ENCODE measurements at places on chromosomes 7 and 10.

GRCh38 chr10:266974-267425 is 131.7 kb downstream of the ZMYND11 start:
- DNase-seq, result no peak

DNA sequence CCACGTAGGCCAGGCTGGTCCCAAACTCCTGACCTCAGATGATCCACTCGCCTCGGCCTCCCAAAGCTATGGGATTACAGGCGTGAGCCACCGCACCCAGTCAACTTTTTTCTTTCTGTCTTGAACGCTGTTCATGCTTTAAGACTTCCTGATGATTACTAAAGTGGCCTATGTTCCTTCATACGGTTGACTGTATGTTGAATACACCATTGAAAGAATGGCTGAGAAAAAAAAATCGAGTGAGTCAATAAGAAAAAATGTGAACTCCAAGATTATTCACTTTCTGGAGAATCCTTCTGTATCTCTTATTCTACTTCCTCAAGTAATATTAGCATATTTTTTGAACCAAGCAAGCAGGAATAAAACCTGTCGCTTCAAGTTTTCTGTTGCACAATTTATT is 955.0 kb downstream of the GATA3 start:
- DNase-seq, result no peak

GRCh38 chr7:139711991-139712743 is 65.6 kb downstream of the HIPK2 start:
- no peak for DNase-seq

- no peak for DNase-seq
Measured at GRCh38 chr7:142811154-142811737, 40.5 kb downstream of the PRSS2 start.

GRCh38 chr10:98316661-98317060 is 48.7 kb upstream of the LOXL4 start:
- no peak for DNase-seq

DNA sequence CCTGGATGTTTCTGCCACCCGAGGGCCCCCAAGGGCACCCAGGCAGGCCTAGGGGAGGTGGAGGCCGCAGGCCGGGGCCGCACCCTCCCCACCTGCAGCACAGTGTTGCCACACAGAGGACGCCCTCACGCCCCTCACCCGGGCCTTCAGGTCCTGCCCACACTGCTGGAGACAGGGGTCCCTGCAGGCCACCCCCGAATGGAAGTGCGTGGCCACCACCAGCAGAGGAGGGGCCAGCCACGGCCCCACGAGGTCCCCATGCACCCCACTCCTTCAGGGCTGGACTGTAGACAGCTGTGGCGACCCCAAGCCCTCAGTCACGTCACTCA is 35.4 kb downstream of the ADAP1 start:
- DNase-seq, result no peak

DNA sequence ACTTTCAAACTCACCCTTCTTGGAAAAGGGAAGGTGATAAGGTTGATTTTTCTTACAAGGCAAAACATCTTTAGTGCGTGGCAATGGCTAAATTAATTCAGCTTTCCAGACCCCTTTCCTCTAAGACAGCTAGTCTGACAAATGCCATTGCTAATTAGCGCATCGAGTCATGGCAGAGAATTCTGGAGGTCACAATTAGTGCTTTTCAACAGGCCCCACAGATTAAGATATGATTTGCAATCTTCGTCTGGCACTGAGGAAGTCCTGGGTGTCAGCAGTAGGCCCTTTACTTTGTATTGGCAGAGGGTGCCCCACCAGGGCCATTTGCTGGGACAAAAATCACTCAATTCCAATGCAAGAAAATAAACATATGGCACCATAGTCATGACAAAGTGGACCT is 189.2 kb upstream of the AGK start:
- DNase-seq, result no peak

DNA sequence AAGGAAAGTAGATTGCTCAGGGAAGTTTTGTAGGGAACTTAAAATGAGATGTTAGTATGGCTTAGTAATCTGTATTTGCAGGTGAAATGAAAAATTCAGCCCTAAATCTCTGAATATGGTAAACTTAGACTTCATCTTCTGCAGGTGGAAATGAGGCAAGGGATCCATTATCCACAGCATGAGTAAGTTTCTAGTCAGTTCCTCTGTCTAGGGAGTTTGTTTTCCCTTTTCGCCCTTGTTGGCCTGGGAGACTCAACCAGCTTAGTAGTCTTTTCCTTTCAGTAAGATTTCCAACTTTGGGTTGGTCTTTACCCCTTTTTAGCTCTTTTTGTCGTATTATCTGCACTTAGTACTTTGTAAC is 65.6 kb downstream of the ZEB1 start:
- no peak for DNase-seq

- no peak for DNase-seq
Measured at GRCh38 chr7:42137941-42138340, 99.1 kb downstream of the GLI3 start.

DNA sequence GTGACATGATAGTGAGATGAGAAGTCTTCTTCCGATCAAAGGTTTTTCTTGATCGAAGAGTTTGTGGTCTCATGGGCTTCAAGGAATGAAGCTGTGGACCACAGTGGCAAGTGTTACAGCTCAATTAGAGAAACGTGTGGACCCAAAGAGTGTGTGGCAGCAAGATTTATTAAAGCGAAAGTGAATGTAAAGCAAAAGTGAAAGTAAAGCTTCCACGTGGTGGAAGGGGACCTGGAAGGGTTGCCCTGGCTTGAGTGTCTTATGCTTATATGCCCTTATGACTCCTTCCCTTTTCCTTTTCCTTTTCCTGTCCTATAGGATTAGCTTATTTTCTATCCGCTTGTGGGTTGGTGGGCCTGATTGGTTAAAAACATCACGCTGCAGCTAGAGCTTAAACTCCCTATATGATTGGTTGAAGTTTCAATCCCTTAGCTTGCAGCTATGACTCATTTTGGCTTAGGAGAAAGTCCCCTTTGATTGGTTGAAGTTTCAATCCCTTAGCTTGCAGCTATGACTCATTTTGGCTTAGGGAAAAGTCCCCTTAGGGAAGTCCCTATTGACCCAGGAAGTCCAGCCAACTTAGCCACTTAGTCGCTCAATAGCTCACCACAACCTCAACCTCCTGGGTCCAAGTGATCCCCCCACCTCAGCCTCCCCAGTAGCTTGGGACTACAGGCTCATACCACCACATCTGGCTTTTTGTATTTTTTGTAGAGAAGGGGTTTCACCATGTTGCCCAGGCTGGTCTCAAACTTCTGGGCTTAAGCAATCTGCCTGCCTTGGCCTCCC is 34.7 kb downstream of the MRPS24 start:
- DNase-seq, result no peak

DNA sequence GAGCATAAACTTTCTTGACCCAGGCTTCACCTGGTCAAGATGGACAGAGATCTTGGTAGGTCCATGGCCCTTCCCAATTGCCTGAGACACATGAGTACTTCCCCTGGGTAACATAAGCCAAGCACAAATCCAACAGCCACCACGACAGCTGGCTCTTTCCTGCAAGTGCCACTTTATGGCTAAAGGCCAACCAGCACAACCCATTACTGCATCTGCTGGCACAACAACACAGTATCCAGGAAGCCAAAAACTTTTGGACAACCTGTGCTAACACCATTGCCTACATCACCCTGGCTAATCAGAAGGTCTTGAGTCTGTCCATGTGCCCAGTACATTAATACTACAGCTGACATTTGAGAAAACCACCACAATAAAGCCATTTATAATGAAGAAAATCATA is 548.0 kb upstream of the SEMA3D start:
- DNase-seq, result no peak

GRCh38 chr10:7933262-7933661 is 115.0 kb downstream of the TAF3 start:
- DNase-seq, result no peak

DNA sequence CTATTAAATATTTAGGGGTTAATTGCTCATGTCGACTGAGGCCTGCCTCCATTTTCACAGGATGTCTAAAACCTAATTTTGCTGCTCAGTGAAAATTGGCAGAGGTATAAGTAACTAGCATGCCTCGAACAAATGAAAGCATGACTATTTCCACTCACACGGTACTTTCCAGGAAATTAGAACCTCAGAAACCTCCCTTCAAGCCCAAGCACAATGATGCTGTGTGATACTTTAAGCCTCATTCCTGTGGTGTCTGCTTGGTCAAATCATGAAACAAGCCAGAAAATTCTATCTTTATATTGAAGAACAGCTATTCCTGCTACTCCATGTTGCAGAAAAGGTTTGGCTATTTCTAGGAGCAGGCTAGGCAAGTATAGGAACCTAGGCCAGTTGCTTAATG is 203.0 kb downstream of the SORCS3 start:
- no peak for DNase-seq

- DNase-seq, result no peak
Measured at GRCh38 chr7:97973206-97973658, 16.8 kb downstream of the OCM2 start.

- no peak for DNase-seq
Measured at GRCh38 chr7:50791938-50792341, 9.2 kb upstream of the GRB10 start.

GRCh38 chr10:97889461-97890265 is 40.0 kb downstream of the GOLGA7B start:
- DNase-seq, result no peak

DNA sequence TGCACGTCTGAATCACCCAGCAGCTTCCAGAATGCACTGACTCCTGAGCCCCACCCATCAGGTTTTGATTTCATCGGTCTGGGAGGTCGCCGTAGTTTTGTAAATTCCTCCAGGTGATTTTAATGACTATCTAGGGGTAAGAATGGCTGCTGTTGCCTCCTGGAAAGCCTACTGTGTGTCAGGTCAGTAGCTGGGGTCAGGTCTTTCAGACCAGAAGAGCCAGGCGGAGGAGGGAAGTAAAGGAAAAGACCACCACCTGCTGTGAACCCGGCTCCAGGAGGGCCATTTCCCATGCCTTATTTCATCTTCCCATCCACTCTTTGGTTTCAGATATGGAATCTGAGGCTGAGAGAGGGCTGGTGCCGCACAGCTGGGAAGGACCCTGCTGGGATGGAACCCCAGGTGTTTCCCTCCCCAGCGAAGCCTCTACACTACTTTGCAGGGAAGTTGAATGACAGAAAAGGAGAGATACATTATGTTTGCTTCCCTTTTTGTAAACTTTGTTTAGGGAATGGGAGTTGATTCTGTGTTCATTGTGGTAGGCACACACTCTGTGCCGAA is 19.8 kb downstream of the ADAMTS14 start:
- no peak for DNase-seq

GRCh38 chr7:30403477-30403876 is 75.1 kb downstream of the NOD1 start:
- DNase-seq, result no peak

GRCh38 chr10:14299556-14299955 is 31.2 kb downstream of the FRMD4A start:
- DNase-seq, result no peak

- no peak for DNase-seq
Measured at GRCh38 chr7:108634036-108634435, 64.4 kb downstream of the DNAJB9 start.

GRCh38 chr10:126977216-126977615 is 72.0 kb downstream of the DOCK1 start:
- DNase-seq, result no peak

- no peak for DNase-seq
Measured at GRCh38 chr10:110215286-110216170, 8.1 kb downstream of the MXI1 start.

- no peak for DNase-seq
Measured at GRCh38 chr7:84997626-84998025, 189.2 kb downstream of the SEMA3D start.

DNA sequence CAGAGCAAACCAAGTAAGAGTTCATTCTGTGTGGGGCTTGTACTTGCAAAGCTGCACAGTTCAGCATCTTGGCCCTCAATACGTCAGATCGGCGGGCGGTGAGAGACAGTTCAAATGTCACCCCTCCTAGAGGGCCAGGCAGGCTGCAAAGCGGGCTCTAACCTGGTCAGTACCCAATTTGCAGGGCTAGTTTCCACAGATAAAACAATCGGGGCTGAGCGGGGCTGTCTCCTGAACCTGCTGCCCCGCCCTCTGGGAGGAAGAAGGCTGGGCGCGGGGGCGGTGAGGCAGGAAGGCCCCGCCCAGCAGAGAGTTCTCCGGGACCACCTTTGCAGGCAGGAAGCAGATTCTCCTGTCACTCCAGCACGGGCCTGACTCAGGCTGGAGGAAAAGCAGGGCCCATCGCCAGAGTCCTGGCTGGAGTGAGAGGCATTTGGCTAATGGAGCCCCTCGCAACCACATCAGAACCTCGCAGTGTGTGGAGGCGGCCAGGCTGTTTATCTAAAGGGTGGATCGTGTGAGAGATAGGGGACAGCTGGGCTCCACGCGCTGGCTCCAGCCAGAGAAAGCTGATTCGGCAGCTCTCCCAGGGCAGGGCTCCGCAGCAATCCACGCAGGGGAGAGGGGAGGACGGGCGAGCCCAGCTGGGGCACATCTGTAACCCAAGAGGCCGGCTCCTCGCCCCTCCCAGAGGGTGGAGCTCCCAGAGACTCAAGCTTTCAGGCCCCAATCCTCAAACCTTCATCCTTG is 83.1 kb downstream of the SH3PXD2A start:
- no peak for DNase-seq

GRCh38 chr7:1692515-1693418 is 22.7 kb downstream of the ELFN1 start:
- DNase-seq, result no peak

DNA sequence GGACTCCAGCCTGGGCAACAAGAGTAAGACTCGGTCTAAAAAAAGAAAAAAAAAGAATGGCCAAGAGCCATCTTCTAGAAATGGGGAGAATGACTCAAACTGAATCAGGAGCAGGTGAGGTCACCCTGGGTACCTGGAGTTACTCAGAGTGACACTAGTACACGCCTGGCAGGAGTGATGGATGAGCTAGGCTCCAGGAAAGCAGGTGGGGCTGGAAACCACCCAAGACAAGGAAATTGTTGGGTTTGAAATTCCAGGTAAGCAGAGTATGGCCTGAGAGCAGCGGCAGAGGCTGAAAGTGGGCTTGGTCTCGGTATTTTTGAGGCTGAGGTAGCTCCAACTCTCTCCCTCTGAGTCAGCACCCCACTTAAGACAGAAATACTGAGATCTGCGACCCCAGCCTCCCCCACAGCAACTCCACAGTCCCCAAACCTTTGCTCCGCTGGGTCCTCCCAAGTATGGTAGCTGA is 18.5 kb downstream of the DDIT4 start:
- no peak for DNase-seq

GRCh38 chr7:121000081-121000983 is 11.8 kb downstream of the CPED1 start:
- no peak for DNase-seq

DNA sequence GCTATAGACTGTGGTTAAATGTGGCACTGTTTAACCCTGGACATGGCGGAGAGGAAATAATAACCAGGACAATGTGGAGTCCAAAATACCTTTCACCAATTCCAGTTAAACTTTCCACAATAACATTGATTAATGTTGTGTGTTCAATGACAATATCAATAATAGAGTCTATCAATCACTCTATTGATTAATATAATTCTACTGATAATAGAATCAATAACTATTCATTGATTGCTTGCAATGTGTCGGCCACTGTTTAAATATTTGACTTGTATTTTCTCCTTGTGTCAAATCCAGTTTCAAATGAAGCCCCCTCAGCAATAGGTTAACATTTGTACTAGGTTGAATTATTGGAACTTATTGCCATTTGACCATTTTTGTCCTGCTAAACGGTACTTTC is 187.0 kb downstream of the PTPN20 start:
- no peak for DNase-seq

GRCh38 chr10:70546584-70546983 is 56.0 kb downstream of the PRF1 start:
- no peak for DNase-seq

GRCh38 chr7:138666385-138666784 is 34.8 kb downstream of the SVOPL start:
- no peak for DNase-seq
